Activated CD4-positive, alpha-beta T cell treated with anti-CD3 and anti-CD28 coated beads, Interleukin-2, amount 50 U/mL, for 4 hours (primary cell): ENCODE measurements at places on chromosomes 3 and 15.
A peak's percentile ranks its signal among the peaks of the same experiment; 100 is the strongest.

DNA sequence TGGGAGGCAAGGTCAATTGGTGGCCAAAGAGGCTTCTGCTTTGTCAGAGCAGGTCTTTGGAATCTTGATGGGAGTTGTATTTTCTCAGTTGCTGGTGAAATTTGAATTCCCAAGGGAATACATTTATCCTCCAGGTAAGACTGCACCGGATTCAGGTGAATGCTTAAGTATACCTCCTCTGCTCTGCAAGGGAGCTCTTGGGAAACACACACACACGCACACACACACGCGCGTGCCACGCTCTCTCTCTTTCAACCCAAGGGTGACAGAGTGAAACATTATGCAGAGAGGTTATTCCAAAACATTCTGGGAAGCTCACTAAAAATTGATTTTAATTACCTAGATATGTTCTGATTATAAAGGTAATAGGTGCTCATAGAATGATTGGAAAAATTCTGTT, 33.7 kb downstream of the ST6GAL1 start:
- DNase-seq, result no peak

DNA sequence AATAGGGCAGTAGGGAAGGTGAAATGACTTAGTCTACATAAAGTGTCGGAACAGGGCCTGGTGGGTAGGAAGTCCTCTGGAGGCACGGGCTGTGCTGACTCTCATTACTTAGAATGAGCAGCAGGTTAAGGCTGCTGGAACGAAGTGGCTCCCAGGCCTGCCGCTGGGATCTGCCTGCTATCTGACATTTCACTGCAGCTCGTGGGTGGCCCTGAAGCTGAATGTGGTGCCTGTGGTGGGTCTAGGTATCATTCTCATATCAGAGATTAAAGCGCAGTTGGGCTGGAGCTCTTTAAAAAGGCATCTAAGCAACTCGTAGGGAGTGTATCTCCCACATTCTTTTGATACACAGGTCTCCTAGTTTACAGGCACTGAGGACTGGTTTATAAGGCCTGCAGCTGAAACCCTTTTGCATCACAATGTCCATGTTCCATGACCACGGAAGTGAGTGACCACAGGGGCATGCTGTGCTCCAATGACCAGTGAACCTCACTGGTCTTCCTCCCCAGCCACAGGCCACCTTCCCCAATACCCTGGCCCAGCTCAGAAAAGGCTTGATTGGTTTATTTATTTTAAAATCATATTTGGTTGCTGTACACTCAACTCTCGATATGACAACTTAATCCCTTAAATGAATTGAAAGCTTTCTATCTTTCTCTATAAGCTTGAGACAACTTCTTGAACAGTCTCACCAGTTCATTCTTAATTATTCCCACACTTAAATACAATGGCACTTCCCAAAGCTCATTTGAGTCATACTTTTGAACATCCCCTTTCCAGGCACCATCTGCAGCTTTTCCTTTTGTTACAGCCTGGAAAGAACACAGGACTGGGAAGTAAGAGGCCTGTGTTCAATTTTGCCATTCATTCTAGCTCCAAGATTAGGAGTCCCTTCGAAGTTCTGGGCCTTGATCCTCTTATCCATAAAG, 19.0 kb downstream of the ADAMTS9 start:
- no peak for DNase-seq

- DNase-seq, result no peak
Observed at GRCh38 chr3:124824286-124824915, 62.8 kb downstream of the ITGB5 start.

- no peak for DNase-seq
Observed at GRCh38 chr15:58870451-58870850, 63.0 kb downstream of the SLTM start.

- DNase-seq, result no peak
Observed at GRCh38 chr3:30538791-30539190, 67.6 kb upstream of the TGFBR2 start.

DNA sequence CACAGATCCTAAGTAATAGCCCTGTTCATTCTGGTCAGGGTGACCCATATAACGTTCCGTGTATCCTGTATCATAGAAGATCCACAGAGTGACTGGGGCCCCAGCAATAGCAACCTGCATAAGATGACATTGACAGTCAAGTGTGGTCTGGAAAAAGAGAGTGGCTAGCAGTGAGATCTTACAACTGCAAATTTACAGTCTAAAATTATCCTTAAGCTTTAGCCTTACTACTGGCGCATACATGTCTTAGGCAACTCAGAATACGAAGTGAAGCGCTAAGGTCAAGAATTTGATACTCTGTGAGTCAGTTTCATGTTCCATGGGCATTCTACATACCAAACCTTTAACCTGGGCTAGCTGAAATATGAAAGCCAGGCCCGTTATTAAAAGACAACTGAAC, 29.2 kb upstream of the IGDCC4 start:
- no peak for DNase-seq

GRCh38 chr3:114709102-114709501, 415.3 kb downstream of the TIGIT start:
- no peak for DNase-seq

DNA sequence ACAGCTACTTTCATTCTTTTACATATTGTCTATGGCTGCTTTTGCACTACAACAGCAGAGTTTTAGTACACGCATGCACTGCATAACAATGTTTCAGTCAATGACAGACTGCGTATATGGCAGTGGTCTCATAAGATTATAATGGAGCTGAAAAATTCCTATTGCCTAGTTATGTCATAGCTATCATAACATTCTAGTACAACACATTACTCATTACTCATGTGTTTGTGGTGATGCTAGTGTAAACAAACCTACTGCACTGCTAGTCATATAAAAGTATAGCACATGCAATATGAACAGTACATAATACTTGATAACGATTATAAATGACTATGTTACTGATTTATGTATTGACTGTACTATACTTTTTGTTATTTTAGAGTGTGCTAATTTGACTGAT, 47.9 kb downstream of the QTRT2 start:
- no peak for DNase-seq

- DNase-seq, result no peak
Observed at GRCh38 chr3:174072675-174073074, 675.1 kb downstream of the NLGN1 start.

GRCh38 chr3:56919137-56919796, 117.5 kb upstream of the ARHGEF3 start:
- no peak for DNase-seq

DNA sequence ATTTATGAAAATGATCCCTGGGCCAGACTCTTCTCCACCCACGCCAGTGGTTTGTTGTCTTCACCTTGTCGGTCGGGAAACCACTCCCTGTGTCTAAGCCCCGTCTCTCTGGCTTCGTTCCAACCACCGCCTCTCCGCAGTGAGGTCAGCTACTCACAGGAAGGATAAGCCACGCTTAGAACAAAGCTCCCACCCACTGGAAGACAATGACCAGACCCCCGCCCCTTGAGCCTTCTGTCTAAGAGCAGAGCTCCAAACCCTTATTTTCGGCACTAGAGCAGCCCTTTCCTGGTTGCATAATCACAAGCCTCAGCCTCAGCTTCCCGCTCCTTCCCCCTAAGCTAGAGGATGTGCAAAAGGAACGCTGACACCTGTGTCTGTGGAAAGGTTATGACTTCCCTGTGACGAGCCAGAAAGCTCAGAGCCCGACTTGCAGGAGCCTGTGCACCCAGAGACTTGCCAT, 114.9 kb upstream of the MEF2A start:
- peak; percentile 62 for DNase-seq

- no peak for DNase-seq
Observed at GRCh38 chr3:176992565-176992964, 204.7 kb downstream of the TBL1XR1 start.

DNA sequence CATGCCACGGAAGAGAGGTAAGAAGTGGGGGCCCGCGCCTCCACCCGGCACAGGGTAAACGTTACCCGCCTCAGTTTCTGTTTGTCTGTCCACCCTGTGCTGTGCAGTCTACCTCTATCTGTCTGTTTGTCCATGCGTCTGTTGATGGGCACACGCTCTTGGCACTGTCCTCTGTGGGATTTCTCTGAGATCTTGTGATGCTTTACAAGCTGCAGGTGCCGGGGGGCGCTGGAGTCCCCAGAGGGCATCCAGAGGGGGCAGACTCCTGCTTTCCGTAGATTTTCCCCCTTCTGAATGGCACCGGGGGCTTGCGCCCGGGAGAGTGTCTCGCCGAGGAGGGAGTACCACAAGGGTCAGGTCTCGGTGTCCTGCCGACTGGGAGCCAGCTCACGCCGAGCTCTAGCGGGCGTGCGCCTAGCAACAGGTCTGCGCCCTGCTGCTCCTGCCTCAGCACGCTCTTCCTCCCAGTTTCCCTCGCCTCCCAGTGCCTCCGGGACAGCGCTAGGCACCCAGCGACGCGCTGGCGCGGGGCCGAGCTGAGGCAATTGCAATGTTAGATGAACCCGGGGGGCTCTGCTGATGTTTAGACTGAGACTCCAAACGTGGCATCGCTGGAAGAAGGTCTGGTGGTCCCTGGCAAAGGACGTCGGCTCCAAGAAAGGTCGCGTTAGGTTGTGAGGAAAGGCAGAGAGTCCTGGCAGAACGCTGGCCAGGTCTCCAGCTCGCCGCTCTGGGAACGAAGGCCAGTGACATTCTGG, 667 bp downstream of the CEMIP start:
- DNase-seq, result no peak

- DNase-seq, result no peak
Observed at GRCh38 chr3:145865399-145866018, 295.5 kb downstream of the PLOD2 start.

GRCh38 chr3:102514241-102514640, 79.4 kb downstream of the ZPLD1 start:
- no peak for DNase-seq

DNA sequence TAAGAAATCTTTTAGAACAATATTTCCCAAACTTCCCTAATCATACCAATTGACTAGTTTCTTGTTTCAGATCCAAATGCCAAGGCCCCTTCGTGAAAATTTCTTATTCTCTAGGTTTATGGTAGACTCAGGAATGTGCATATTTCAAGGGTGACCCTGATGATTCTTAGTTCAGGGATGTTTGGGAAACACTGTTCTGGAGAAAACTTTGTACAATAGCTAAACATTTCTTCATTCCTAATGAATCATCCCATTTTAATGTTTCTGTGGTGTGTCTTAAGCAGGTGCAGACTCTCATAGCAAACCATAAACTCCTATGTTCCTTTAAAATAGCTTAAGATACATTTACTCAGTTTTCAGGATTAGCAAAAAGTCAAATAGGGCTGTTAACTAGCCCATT, 314.5 kb downstream of the TIGIT start:
- DNase-seq, result no peak

GRCh38 chr3:59436164-59436958, 386.5 kb upstream of the CFAP20DC start:
- no peak for DNase-seq

- no peak for DNase-seq
Observed at GRCh38 chr3:5431811-5432378, 244.4 kb downstream of the EDEM1 start.
